Calu3 (cell line): ENCODE measurements at places on chromosomes 1 and 21. TPM values are rescaled to one million over a fixed set of nuclear protein-coding genes. Genes with fewer than 3 reads are reported as not detected.

GRCh38 chr1:101167891-101168290, 68.9 kb upstream of the S1PR1 start:
- no peak for DNase-seq

DNA sequence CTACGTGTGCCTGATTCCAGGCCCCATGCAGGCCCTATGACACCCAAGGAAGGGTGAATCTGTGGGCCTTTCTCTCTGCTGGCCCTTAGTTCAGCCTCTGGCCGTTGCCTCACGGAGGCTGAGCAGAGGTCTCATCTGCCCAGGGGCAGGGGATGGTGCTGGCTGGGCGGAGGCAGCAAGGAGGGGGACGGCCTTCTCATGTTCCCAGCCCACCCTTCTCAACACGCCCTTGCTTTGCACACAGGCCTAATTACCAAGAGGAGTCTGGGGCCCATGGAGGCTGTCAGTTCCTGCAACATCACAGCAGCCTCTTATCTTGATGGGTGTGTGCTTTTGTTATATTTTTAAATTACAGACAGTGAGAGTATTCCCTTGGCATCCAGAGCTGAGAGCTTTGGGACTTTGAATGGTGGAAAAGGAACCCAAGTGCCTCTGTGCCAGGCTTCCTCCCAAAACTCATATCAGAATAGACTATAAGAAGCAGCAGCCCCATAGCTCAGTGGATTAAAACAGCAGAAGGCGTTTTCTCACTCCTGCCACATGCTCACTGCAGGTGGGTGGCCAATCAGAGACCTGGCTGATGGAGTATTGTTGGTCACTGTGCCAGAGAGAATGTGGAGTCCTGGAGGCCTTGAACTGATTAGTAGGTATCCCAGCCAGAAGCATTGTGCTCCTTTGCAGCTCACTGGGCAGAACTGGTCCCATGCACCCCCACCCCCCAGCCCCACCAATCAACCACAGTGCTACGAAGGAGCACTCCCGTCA, 164.9 kb downstream of the CAMTA1 start:
- DNase-seq = no peak

Gene NES
- 6.1 and 7.4 TPM in 2 replicates for total RNA-seq

Gene IL6R
- 5.0 and 8.3 TPM in 2 replicates for total RNA-seq

DNA sequence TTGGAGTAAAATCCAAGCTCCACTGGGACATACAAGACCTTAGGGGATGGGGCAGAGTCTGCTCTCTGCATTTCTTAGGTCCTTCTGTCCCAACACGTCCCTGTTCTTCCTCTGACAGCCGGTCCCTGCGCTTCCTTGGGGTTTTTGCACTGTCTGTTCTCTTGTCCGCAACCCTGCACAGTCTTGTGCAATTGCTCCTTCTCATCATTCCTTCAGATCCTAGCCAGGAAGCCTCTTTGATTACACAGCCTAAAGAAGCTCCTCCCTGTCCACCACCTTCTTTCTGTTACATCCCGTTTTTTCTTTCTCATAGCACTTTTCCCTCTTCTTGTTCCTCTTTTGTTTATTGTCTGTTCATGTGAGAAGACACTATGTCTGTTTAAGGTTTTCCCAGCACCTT, 19.9 kb downstream of the ACOT11 start:
- no peak for DNase-seq

DNA sequence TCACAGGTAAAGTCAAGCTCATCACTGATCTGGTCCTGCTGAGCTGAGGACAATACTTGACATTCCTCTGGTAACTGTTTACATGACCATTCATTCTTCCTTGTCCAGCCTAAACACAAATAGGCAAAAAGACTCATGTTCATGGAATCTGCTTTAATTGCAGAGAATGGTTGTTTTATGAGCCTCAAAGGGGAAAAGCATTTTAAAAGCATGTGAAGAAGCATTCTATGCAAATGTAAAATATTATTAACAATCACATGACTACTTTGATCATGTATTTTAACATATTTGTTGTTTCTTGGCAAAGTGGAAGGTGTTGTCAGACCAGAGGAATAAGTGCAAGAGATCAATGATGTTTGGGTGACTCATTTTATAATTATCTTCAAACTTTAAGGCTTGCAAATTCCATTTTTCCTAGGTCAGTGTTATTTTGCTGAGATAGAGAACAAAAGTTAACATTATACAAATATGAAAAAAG, 133.7 kb downstream of the RUNX1 start:
- DNase-seq = no peak

Gene IGSF9
- 7.5 and 7.6 TPM in 2 replicates for total RNA-seq

DNA sequence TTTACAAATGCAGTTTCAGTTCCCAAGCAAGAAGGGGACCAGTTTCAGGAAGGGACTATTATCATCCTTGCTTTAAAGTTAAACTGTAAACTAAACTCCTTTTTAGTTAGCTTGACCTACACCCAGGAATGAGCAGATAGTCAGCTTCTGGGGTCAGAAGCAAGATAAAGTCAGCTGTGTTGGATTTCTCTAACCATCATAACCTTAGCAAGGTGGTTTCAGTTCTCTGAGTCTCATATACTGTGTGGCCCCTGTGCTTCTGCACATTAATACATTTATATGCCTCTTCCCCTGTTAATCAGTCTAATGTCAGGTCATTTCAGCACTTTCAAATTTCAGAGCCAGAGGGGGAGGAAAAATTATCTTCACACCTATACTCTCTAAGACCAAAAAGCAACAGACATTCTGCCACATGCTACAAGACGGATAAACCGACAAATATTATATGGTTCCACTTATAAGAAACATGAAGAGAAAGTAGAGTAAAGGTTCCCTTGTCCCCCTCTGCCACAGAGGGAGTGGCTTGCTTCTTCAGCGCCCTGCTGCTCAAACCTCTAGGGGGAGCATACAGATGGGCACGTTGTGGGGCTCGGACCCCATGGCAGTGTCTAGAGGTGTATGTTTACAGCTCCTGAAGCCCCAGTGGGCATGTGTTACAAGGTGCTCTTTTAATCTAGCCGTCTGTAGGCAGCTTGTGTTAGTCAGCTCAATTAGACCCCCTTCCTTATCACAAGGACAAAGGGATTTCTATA, 89.1 kb downstream of the SMYD3 start:
- no peak for DNase-seq

- no peak for DNase-seq
These were observed 25.7 kb downstream of the ANGPTL7 start for GRCh38 chr1:11214698-11215380.

Gene PIGM
- 13.2 and 14.1 TPM in 2 replicates for total RNA-seq

Gene GUCA2B
- not detected in 2 replicates for total RNA-seq

Gene NPHS2
- not detected in 2 replicates for total RNA-seq

DNA sequence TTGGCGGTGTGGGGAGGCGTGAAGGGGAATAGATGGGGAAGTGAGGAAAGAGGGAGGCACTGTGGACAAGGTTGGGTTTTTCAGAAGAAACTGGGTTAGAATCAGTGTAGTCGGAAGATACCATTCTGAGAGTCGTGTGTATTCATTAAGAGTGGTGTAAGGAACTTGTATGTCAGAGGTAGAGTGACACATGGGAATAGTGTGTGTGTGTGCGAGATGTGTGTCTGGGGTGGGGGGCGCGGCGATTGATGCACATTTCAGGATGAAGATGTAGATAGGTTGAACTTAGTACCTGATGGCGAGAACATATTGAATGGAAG, 878 bp downstream of the SMG7 start:
- DNase-seq = no peak

- peak; percentile 19 for DNase-seq
These were observed 24.3 kb downstream of the AHCTF1 start for GRCh38 chr1:246907472-246907871.

- DNase-seq = no peak
These were observed 15.3 kb upstream of the TRNAU1AP start for GRCh38 chr1:28537457-28538199.
